ENCODE measurements at places on chromosomes 11 and 22. TPM values are rescaled to one million over a fixed set of nuclear protein-coding genes. Genes with fewer than 3 reads are reported as not detected.

Gene TRPM5
- not detected for total RNA-seq

Gene UPK3A
- total RNA-seq = not detected

Gene WNT7B
- total RNA-seq = 0.64 TPM

DNA sequence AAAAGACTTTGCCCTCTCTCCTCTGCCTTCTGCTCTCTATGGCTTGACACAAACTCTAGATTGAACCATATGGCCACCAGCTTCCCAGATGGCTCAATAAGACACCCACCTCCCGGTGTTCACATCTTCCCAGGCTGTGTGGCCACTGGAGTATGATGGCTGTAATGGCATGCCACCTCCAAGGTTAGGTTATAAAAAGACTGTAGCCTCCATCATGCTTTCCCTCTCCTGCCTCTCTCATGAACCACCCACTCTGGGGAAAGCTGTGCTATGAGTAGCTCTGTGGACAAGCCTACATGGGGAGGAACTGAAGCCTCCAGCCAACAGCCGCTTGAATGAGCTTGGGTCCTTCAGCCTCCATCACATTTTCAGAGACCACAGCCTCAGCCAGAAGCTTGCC, 479.2 kb downstream of the MIAT start:
- DNase-seq = no peak

DNA sequence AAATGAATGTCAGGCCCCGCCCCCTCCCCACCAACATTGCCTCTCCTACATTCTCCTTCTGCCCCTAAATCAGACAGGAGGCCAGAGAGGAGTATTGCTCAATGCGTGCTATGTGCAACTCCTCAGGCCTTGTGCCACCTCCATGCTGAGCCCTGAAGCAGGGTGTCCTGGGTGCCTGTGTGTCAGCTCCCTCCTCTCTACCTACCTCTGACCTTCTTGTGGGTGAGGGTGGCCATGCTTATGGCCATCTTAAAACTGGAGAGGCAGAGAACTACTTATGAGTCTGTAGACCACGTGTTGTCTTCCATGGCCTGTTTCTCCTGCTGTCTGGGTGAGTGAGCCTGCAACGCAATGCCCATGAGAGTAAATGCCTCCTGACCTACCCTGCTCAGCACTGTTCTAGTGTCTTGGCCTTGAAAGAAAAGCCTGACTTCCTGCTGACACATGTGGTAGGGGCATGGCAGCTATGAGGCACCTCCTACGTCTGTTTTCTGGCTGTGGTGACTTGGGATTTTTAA, 10.5 kb downstream of the MCAM start:
- DNase-seq = peak; percentile 68

GRCh38 chr11:67486481-67487195, 3.8 kb downstream of the AIP start:
- no peak for DNase-seq

DNA sequence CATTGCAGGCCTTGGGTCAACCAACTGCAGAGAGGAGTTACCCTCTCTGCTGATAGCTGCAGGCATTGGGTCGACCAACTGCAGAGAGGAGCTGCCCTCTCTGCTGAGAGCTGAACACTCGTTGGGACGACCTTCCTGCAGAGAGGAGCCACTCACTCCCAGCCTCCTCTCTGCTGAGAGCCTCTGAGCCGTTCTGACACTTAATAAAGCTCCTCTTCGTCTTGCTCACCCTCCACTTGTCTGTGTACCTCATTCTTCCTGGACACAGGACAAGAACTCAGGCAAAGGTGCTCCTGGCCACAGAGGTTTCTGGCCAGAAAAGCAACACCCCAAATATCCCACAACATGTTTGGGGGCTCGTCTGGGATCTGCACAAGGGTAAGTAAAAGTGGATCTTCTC, 7.5 kb upstream of the PKP3 start:
- no peak for DNase-seq

DNA sequence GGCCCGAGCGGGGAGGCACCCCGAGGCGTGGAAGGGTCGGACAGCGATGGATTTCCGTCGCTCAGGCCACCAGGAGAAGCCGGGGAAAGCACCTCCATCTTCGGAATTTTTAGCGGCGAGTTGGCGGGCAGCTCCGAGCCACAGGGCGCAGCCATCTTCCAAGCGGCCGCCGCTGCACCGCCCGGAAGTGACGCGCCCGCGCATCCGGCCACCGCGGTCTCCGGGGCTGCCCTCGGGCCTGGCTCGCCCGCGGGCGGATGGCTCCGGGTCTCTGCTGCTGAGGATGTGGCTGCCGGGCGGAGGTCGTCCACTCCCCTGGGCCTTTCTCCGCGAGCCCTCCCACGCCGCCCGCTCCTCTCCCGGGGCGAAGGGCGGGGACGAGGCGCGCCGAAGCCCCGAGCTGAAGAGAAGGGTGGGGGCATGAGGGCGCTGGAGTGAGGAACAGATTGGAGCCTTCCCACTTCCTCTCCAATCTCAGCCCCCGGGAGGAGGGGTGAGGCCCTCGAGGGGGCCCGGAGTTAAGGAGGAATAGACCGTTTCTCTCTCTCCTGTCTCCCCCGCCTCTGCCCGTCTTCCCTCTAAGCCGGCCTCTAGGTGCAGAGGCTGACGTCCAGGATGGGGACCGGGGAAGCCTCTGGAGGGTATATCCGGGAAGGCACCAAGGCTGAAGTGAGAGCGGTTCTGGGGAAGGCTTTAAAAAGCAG, at the start of gene MSANTD2:
MSANTD2 (minus strand) TSS at position 181 of the 704 bp plus-strand sequence; CDS start at position 155, 26 bp downstream.
- DNase-seq = peak; percentile 88

DNA sequence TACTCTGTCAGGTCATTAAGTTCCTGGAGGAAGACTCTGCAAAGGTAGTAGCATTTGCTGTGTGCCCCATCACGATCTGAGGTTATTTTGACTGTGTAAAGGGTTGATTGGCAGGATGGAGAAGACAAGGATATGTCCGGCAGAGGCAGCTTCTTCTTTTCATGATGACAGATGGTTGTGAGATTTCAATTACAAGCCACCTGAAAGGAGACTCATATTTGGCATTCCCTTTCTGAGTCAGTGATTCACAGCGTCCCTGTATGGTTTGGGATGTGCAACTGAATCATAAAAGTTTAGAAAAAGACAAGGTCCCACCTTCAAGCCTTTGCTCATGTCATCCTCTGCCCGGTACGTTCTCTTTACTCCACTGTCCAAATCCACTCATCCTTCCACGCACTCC, 113.4 kb downstream of the MTNR1B start:
- DNase-seq = no peak

GRCh38 chr22:37281646-37282384, 493 bp upstream of the CYTH4 start:
- no peak for DNase-seq

DNA sequence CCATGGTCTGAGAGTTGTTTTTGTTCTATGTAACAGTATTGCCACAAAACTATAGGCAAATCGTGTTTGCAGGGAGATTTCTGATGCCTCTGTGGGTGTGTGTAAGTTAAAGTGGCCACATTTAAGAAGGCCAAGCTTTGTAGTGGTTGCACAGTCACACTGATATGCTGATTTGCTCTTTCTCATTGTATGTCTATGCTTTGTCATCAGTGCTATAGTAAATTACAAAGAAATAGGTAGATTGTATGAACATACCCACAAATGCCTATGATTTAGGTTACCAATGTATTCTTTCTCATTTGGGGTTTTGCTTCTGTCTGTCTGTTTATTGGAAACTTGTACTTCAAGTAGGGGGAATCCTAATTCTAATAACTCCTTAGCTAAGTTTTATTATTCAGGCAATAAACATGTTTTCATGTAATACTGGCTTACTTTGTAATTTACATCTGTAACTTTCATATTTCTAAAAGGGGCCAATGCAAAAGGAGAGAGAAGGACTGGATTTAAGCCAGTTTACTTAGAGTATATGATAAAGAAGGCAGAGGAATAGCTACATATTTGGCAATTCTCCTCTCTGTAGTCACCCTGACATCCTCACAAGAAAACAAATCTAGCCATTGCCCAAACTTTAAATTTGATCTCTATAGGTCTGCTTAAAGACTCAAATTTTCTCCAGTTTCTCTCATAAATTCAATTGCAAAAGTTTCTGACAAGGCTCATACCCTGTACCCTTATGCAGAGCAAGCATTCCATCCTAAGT, 2.0 kb downstream of the FIBIN start:
- DNase-seq = no peak

DNA sequence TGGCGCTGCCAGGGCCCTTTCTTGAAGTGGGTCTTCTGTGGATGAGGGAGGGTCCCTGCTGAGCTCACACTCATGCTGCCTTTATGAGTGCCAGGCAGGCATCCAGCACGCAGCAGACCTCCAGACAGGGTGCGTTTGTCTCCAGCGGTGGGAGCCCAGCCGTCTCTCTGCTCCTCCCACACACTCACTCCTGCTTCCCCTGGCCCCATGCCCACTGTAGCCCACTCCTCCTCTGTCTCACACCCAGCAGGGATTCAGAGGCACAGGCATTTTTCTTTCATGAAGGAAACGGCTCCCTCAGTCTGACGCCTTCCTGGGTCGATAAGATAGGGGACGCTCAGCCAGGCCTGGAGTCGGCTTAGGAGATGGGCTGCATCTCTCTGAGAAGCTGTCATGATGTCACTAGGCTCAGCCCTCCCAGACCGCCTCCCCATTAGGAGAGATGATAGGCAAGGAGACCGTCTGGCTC, 183.9 kb upstream of the NCAM1 start:
- no peak for DNase-seq

DNA sequence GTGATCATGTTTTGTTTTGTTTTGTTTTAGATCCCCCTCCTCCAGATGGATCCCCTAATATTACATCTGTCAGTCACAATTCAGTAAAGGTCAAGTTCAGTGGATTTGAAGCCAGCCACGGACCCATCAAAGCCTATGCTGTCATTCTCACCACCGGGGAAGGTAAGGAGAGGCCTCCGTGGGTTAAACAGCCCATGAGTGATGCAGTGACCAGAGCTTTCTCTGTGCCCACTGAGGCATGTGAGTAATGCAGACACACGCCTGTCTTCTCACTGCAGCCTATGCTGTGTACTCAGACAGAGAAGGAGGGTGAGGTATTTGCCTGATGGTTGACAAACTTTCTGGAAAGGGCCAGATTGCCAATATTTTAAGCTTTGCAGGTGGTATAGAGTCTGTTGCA, 73.7 kb upstream of the OR4B1 start:
- no peak for DNase-seq

GRCh38 chr22:50339945-50340879, 2.9 kb upstream of the PPP6R2 start:
- no peak for DNase-seq

- peak; percentile 5 for DNase-seq
Measured at GRCh38 chr11:34124885-34125668, 19.6 kb downstream of the NAT10 start.
